Thoracic aorta (tissue), 2 donors: ENCODE measurements at places on chromosomes 4 and X. TPM values are rescaled to one million over a fixed set of nuclear protein-coding genes. Genes with fewer than 3 reads are reported as not detected.

Gene PLAC1
- total RNA-seq, result not detected

Gene ATOH1
- total RNA-seq, result not detected

GRCh38 chrX:24208496-24209240, 59.1 kb downstream of the ZFX start:
- H3K4me3 ChIP-seq, result no peak overlapping the region
- no peaks in the 10 kb centered on the region for H3K27me3 ChIP-seq
- H3K4me1 ChIP-seq, result peaks cover 3% of the 10 kb centered on the region
- H3K27ac ChIP-seq, result no peak overlapping the region
- H3K36me3 ChIP-seq, result peaks cover 6% of the 10 kb centered on the region
- DNase-seq, result no peak

DNA sequence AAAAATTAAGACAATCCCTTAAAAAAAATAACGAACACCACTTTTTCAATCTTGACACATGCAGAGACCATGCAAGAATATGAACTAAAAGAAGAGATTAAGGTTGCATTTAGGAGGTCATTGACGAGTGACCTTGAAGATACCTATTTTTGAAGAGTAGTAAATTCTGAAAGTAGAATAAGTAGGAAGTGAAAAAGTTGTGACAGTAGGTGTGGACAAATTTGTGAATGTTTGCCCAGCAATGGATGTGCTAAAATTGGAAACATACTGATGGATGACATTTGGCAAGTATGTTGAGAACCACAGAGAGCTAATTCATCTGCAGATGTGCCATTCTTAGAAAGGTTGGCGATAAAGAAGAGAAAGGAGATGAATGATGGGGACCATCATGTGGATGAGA, 213.7 kb upstream of the VCX3A start:
- no peak overlapping the region for H3K27ac ChIP-seq
- H3K36me3 ChIP-seq, result no peaks in the 10 kb centered on the region
- no peaks in the 10 kb centered on the region for H3K27me3 ChIP-seq
- H3K4me3 ChIP-seq, result no peak overlapping the region
- no peak for DNase-seq

DNA sequence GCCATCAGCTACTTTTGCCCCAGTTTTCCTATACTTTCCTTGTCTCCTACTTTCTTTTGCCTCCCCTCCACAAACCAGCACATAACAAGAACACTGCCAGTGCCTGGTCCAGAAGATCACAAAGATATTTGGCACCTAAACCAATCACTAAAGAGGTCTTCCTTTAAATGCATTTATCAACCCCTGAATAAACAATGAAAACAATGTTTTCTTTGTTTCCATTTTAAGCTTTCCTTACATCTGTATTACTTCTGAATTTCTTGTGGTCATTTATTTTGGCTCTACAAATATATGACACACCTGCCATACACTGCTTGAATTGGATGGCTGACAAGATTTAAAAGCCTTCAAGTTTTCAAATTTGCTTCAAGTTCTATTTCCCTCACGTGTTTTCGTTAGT, 43.9 kb downstream of the MBNL3 start:
- no peak for DNase-seq
- H3K4me3 ChIP-seq, result no peak overlapping the region
- H3K4me1 ChIP-seq, result no peaks in the 10 kb centered on the region
- no peaks in the 10 kb centered on the region for H3K27me3 ChIP-seq
- no peak overlapping the region for H3K27ac ChIP-seq
